ENCODE measurements at places on chromosomes 2 and 18.

DNA sequence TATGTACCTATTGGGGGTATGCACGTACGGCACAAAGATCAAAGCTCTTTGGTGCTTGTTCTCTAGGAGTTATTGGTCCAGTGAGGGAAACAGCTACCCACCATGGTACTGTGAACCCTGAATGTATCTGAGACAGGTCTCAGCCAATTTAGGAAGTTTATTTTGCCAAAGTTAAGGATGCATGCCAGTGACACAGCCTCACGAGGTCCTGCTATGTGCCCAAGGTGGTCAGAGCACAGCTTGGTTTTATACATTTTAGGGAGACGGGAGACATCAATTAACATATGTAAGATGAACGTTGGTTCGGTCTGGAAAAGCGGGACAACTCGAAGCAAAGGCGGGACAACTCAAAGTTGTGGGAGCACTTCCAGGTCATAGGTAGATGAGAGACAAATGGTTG is 75.8 kb downstream of the SOWAHC start:
- no peak for DNase-seq

DNA sequence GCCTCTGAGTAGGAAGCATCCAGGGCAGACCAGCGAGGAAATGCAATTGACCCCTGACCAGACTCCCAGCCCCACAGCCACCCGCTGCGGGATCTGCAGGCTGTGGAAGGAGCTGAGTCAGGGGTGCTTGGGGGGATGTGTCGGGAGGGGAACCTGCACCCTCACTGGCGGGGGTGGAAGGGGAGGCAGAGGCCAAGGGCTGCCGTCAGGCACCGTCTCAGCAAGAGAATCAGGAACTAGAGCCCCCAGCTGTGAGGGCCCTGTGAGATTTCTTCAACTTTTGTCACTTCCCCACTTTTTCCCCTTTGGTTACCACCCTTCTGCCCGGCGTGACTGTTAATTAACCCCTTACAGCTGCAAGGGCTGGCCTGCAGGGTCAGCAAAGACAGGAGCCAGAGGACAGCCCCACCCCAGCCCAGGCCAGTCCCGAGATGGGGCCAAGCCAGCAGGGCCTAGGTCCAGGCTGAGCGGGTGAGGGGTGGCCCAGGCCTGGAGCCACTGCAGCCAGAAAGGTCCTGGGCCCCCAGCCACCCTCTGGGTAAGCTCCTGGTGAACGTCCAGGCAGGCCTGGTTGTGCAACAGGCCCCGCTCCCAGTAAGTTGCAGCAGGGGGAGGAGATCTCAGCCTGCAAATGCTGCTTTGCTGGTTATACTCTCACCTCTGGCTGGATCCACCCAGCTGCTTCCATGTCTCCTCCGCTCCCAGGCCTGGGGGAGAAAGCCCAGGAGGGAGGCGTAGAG is 147.0 kb upstream of the ID2 start:
- no peak for DNase-seq

GRCh38 chr2:231935207-231935524 is 9.0 kb upstream of the NPPC start:
- no peak for DNase-seq

- DNase-seq, result no peak
These were observed 462.1 kb upstream of the ID2 start for GRCh38 chr2:8219631-8220355.

DNA sequence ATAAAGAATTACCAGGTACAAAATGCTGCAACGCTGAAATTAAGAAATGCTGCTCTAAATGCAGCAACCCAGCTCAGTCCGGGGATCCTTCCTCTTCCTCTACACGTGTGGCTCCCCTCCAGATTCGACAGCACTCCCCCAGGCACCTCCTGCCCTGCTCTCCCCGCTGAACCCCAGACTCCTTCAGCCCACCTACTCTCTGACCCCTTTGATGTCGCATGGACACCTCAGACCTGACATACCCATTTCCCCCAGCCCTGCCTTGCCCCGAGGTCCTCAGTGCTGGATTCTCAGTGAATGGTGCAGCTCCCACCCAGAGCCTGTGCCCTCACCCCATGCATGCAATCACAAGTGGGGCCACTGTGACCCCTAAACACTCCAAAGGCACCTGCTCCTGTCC is 4.6 kb upstream of the ADRA2B start:
- no peak for DNase-seq

GRCh38 chr2:118670838-118671237 is 176.6 kb downstream of the EN1 start:
- no peak for DNase-seq

GRCh38 chr2:152686321-152686720 is 30.9 kb downstream of the PRPF40A start:
- no peak for DNase-seq

DNA sequence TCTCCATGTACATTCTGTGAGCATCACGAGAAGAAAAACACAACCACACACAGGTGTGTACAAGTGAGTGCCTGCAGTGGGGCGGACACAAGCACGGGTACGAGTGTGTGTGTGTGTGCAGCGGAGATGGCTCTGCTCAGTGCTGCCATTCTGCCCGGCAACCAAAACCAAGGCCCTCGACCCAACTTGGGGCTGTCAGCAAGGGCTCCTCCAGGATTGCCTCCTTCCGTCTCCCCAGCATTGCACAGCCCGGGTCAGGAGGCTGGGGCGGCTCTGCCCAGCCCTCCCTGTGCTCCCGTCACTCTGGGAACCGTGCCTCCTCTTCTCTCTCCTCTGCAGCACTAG is 66.5 kb downstream of the PXDN start:
- DNase-seq, result no peak

- no peak for DNase-seq
These were observed 317.5 kb upstream of the RAB6C start for GRCh38 chr2:129661935-129662334.

- no peak for DNase-seq
These were observed 166.4 kb downstream of the MGAT5 start for GRCh38 chr2:134420259-134420658.

DNA sequence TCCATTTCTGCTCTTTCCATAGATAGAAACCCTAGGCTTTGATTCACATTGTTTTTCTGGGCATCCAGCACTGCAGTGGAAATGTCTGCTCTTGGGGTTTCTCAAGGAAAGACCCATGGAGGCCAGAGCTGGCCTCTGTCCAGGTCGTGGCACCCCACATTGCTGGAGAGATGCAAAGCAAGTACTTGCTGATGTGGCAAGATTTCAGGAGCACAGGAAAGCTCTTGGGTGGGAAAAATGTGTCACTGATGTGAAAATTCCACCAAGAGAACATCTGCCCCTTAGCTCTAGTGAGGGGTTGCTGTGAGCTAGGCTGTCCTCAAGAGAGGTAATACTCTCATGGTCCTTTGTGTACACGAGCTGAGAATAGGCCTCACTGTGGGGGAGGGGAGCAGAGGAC is 156.1 kb upstream of the SIX3 start:
- no peak for DNase-seq

DNA sequence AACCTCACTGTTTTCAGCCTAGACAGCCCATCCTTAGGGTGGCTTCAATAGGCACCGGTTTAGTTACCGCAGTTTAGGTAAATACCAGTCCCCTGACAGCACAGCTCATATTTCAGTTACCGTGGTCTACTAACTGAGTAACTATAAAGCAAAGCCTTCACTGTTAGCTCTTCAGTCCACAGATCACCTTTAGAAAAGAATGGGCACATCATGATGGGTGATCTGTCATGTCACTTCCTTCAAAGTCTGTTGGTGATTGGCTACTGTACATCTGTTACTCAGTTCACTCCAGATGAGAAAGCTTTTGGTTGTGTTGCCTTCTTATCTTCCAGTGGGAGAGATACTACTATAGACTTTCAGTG is 21.0 kb downstream of the SLC20A1 start:
- no peak for DNase-seq

DNA sequence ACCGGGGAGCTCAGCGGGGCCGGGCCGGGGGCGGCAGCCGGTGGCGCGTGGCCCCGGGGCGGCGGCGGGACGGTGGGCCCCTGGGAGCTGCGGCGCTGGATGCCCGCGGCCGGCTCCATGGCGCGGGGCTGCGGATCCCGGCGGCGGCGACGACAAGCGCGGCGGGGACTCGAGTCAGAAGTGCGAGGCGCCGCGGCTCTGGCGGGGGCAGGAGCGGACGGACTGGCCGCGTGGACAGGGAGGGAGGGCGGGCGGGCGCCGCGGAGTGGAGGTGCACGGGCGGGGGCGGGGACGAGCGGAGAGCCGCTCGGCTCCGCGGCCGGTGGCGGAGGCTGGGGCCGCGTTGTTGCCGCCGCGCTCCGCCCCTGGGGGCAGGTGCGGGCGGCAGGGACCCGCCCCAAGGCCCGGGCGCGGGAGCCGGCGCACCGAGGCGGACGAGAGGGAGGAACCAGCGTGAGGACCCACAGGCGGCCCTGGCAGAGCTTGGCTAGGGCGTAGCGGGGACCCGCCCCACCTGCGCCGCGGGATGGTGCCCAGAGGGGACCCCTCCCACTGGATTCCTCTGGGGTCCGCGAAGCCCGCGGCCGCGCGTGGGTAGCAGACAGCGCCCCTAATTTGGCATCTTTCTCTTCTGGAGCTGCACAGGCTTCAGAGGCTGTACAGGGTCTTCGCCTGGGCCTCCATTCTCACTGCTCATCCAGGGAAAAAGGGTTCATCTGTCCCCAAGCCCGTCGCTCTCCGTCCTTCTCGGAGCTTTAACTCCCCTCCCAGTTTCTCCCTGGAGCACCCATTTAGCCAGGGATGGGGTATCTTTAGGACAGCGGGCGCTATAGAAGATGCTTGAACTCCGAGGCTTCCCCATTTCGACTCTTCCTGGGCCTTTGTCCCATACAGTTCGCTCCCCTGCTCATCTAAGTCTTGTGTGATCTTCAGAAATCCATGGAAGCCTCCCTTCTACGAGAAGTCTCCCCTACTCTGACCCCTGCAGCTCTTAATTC is at the start of gene TMEM163:
Gene TMEM163, minus strand, starts transcription at position 184 of the 998 bp plus-strand sequence.
- DNase-seq, result no peak

DNA sequence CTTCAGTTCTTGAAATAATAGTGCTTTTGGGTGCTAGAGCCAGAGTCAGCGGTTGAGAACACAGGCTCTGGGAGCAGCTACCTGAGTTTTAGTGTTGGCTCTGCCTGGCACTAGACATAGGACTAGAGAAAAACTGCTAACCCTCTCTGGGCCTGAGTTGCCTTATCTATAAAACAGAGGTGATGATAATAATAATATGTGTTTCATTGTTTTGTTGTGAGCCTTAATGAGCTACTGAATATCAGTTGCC is 391.7 kb downstream of the PTPRM start:
- no peak for DNase-seq

GRCh38 chr2:111523009-111523408 is 361.0 kb downstream of the ANAPC1 start:
- DNase-seq, result no peak

DNA sequence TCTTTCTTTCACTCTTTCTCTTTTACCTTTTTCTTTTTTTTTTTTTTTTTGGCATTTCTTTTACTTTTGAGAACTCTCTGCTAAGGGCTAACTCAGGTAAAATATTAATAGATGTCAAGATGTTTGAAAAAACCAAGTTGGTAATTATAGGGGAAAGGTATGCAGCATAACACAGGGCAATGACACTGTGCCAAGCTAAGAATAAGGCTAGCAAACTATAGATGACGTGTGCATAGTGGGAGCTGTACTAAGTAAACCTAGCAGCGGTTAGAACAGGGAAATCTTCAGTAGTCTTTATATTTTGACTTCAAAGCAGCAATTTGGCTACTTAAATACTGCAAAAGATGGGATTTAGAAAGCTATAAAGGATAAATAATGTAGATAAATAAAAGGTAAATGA is 415.4 kb upstream of the RGPD4 start:
- no peak for DNase-seq

GRCh38 chr18:31716362-31716761 is 32.0 kb upstream of the B4GALT6 start:
- DNase-seq, result no peak

DNA sequence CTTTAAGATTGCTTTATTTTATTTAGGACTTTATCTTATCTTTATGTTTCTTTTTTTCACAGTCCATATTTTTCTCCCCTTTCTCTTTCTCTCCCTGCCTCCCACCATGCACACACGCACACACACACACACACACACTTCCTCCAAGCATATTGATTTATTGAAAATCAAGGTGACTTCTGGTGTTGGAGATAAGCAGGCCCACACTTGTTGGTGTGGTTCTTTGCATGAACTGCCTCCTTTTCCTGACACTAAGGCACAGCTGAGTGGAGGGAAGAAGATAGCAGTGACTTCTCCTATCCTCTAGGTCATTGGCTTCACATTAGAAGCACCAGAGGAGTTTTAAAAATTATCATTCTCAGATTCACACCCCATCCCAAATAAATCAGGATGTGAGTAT is 18.0 kb downstream of the TBR1 start:
- no peak for DNase-seq

- DNase-seq, result no peak
These were observed 426.0 kb downstream of the MBD2 start for GRCh38 chr18:53798516-53798915.

DNA sequence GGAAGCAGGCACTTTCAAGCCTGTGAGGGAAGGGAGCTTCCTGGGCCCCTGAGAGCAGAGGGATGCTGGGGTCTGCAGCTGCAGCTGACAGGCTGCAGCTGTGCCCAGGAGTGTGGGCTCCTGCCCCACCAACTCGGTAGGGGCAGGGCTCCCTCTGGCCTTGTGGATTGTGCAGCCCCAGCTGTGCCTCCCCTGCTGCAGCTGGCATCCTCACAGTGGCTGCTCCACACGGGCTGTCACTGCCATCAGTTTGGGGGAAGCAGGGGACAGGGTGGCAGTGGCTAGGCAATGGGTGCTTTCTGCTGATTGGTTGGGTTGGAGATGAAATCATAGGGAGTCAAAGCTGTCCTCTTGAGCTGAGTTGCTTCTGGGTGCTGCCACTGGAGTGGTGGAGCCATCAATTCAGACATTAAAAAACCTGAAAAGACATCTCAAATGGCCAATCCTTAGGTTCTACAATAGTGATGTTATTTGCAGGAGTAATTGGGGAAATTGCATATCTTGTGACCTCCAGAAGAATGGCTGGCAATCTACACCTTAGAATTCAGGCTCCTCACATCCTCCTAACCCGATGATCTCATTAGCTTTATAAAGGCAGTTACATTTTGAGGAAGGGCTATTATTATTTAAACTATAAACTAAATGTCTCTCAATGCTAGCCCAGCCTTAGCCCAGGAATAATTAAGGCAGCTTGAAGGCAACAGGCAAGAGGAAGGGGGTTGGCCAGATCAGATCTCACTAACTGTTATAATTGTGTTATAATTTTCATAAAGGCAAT is 41.3 kb downstream of the FAM171B start:
- DNase-seq, result no peak

DNA sequence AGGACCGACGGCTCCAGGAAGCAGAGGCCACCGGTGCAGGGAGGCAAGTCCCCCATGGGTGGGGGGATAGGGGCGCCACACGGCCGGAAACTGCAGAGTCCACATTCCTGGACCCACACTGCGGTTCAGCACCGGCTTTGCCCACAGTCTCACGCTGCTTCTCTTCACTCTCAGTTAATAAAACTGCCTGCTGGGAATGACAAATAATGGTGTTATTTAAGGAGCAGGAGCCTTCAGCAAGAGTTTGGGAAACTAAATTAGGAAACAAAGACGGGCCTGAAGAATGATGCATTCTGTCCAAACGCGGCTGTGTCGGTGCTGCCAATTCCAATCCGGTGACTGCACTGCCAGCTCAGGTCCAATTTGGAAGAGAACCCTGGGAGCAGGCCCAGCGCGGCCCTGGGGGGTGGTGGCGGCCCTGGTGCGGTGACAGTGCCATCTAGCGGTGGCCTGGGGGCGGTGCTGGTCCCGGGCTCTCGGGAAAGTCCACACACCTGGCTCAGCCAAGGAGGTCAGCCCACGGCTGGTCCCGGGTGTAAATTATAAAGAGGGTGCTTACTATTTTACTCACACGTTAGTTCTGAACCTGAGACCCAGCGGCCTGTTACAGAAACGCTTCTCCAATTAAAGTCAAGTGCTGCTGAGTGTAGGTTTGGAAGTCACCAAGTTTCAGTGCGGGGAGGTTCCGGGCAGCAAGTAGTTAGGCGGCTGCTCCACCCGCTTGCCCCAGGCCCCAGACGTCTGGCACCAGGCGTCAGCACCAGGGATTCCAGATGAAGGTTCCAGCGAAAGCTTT is 73.1 kb upstream of the PXDN start:
- DNase-seq, result no peak

Measured in stimulated activated CD4-positive, alpha-beta T cell treated with anti-CD3 and anti-CD28 coated beads, Interleukin-1b, Interleukin-23, amount 100 ng/mL, for 1 hour (primary cell).